NCI-H524 (cell line): ENCODE measurements at places on chromosomes 13 and 19.

DNA sequence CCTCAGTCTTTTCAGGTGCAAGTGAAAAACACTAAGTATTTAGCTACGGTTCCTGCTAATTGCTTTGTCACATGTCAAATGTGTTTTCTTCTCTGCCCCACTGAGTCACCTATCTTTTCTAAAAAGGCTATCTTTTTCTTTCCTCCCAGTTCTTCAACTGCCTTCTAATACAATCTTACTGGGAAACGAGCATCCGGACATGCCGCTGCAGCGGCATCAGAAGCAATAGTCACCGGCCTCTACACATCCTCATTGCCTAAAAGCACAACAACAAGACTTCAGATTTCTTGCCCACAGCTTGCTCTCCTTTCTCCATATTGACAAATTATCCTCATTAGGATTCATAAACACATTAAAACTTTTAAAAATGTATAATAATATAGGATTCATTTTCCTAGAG lies 1.2 kb downstream of the PCDH9 start:
- no peak for DNase-seq

- no peak for DNase-seq
Observed at GRCh38 chr13:28585561-28585960, 73.4 kb upstream of the POMP start.

GRCh38 chr19:8635422-8635821 lies 5.0 kb downstream of the NFILZ start:
- no peak for DNase-seq

DNA sequence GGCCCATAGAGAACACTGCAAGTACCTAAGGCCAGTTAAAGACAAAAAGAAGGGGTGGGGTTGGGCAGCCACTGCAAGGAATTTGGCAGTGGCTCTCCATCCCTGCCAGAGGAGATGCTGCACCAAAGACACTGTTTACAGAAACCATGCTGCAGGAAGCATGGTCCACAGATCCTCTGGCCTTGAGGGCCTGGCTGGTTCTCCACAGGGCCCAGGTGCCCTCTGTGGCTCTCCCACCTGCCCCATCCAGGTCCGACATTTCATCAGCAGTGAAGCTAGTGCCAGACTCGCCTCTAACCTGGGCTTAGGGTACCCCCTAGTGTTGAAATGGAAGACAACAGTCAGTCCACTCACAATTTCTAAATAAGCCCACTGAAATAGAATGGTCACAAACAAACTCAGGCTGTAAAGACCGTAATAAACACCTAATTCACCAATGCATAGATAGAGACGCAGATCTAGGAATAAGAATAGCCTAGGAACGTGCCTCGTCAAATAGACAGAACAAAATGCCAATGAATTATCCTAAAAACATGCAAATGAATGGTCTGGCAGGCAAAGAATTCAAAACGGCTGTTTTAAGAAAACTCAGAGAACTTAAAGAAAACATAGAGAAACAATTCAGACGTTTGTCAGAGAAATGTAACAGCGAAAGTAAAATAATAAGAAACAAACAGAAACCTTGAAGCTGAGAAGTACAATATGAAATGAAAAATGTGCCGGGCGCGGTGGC lies 23.3 kb downstream of the LYPD4 start:
- DNase-seq: peak; percentile 23

GRCh38 chr19:14686411-14686810 lies 3.4 kb upstream of the ZNF333 start:
- no peak for DNase-seq
